GM04503 (cell line): ENCODE measurements at places on chromosomes 6 and 20.

GRCh38 chr20:48171626-48172356 is 386.5 kb upstream of the SULF2 start:
- no peak for DNase-seq

GRCh38 chr6:7173843-7174503 is 66.2 kb downstream of the RREB1 start:
- no peak for DNase-seq

DNA sequence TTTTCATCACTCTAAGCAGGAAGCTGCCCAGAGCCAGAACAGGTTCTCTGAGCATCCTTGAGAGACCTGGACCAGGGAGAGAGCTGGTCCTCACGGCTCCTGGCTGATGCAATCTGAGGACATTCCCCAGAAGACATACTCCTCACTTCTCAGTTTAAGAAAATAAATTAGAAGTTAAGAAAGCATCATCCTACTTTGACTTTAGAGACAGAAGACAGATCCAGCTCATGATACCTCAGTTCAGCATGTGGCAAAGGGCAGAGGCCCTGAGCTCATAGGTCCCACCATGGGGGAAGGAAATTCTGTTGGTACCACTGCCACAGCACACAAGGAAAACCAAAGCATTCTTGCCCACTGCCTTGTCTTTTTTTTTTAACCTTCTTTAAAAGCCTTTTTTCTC is 378.1 kb upstream of the JARID2 start:
- DNase-seq = no peak

DNA sequence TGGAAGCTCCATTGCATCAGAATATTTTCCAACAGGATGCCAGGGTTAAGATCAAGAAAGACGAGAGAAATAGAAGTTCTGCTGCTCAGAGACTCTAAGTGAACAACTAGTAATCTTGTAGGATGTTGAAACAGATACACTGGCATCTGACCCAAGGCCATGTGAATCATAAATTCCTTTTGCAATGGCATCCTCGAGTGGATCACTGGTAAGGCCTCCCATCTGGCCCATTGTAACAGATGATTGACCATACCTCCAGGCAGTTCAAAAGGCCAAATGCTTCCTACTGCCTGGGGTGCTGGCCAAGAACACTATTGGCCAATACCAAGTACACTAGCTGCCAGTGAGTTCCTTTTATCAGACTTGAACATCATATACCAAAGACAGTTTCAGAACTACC is 9.9 kb upstream of the SLC17A3 start:
- peak; percentile 58 for DNase-seq

DNA sequence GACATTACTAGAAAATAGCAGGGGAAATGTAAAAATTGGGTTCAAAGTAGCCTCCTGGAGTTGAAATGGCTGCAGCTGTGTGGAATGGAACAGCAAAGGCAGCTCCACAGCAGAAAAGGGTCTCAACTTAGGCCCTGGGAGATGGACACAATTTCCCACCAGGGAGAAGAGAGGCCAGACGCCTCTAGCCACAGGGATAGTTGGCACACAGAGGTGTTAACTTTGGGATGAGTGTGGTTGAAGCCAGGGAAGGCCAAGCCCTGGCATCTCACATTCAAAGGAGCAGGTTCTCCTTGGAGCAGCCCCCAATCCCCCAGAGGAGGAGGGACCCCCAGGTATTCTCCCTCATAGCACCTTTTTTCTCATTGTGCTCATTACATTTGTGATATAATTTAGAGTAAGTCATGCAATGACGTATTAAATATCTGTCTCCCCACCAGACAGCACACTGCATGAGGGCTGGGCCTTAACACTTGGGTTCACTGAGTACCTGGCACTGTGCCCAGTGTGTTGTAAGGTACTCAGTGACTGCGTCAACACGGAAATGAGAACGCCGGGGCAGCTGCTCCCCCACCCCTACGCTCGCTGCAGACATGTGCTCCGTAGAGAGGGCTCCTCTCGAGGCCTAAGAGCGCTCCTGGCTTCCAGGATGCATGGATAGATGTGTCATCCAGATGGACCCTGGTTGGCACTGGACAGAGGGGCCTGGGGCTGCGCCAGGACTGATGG is 76.0 kb upstream of the CD93 start:
- DNase-seq = no peak

GRCh38 chr6:81743649-81744048 is 8.8 kb downstream of the TENT5A start:
- DNase-seq = no peak

DNA sequence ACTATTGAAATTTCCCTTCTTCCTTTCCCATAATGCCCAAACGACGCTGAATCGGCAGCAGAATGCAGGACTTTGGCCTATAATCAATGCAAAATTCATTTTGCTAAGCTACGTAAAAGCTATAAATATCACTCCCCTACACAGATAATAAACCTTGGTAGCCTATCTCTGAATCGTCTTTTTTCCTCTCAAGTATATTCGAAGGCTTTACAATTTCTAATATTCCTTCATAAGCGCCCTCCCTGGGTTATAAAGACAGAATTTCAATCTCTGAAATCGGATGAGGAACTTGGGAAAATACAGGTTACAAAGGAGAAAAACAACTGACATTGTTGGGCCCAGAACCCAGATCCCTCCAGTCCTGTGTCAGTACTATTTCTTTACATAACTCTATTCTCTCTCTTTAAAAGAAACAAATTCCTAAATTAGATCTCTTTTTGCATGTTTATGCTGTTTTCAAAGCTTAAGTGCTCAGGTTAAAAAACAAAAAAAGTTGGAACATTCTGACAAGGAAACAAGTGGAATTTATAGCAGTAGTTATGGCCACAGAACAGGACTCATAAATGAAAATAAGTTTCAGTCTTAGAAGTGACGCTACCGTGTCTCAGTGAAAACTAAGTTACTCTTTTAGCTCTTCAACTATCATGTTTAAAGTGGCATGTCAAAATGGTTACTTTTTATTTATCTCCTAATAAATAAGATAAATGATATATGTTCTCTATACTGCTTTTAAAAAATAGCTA is 84.5 kb downstream of the SESN1 start:
- DNase-seq = no peak

- DNase-seq = no peak
These were observed 62.4 kb downstream of the JAG1 start for GRCh38 chr20:10611357-10611756.
